ENCODE measurements at places on chromosomes 2 and 18.

DNA sequence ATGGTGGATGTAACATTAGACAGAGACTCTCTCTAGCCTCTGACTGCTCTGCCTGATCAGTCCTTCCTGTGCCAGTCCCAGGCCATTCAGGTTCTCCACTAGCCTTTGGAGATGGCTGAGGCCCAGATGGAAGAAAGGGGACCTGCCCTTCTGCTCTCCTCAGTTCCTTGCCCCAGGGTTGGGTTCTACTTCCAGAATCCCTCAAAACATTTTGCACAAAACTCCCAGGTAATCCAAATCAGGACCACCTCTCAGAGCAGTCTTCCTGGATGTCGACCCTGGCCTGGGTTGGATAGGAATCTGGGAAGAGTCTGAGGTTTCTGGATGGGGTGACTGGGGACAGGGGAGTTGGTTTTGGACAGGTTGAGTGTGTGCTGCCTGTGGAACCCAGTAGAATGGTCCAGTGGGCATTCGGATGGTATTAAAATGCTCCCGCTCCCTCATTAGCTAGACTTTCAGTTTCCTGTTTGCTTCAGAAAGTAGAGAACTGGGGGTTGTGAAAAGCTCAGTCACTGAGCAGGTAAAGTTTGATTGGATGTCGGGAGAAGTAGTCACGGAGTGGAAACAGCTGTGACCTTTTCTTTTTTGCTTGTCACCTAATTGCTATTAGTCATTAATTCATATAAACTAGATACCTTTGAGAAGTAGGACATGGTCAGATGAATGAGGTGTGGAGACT is 37.9 kb downstream of the DPYSL5 start:
- no peak for DNase-seq

DNA sequence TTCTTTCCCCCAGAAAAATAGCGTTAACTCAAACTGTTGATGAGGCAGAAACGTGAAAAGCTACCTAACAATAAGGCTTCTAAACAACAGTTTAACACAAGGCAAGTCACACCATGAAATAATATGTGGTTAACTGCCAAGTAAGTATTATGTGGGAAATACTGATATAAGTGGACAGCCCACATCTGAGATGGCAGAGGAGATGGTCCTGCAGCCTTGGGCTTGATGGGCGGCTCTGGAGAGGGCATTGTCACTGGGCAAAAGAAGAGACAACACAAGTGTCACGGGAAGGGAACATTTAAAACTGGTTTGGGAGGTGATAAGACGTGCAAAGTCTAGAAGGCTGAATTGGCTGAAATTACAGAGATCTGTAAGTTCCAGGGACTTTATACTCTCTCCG is 147.2 kb downstream of the PKP4 start:
- DNase-seq = no peak

- no peak for DNase-seq
Measured at GRCh38 chr2:1640301-1641135, 103.8 kb downstream of the PXDN start.

GRCh38 chr2:31038385-31038784 is 99.9 kb downstream of the GALNT14 start:
- DNase-seq = no peak

DNA sequence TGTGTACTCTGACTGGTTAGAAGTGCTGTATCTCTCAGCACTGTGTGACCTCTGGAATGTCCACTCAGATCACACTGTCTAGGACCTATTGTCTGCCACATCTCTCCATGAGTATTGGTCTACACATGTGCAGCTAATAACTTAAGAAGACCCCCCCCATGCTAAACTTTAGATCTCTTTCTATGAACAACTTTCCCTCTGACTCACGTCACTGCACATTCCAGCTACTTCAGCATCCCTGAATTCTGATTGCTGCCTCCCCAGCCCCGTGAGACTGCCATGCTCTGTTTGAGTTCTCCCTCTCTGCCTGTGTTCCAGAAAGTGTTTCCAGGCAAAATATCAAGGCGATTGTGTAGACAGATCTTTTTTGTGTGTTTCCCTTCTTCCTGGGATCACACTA is 41.8 kb downstream of the RAPGEF4 start:
- DNase-seq = no peak

- DNase-seq = no peak
Measured at GRCh38 chr2:175445281-175445680, 263.8 kb upstream of the ATP5MC3 start.

Measured in stimulated activated CD8-positive, alpha-beta memory T cell treated with anti-CD3 and anti-CD28 coated beads, Interleukin-2, amount 100 ng/mL, for 1 hour (primary cell).